ENCODE measurements at places on chromosomes 3 and 15.
A peak's percentile ranks its signal among the peaks of the same experiment; 100 is the strongest.

GRCh38 chr3:148604270-148605085, 93.2 kb upstream of the AGTR1 start:
- DNase-seq = peak; percentile 13

DNA sequence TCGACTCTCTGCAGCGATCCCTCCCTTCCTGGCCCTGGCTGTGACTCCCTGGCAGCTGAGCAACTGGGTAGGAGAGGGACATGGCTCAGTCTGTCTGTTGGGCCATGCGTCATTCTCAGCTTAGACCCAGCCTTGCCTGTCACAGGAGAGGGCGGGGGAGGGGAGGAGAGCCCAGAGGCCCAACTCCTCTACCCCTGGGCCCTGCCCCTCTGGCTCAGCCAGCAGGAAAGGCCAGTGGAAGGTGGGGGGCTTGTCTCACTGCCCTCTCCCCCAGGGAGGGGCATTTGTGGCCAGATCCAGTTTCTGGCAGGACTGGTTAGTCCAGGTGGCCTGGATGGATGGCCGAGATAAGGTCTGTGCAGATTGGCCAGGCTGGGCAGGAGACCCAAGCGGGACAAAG, 31.6 kb downstream of the DNAJB8 start:
- peak; percentile 42 for DNase-seq

DNA sequence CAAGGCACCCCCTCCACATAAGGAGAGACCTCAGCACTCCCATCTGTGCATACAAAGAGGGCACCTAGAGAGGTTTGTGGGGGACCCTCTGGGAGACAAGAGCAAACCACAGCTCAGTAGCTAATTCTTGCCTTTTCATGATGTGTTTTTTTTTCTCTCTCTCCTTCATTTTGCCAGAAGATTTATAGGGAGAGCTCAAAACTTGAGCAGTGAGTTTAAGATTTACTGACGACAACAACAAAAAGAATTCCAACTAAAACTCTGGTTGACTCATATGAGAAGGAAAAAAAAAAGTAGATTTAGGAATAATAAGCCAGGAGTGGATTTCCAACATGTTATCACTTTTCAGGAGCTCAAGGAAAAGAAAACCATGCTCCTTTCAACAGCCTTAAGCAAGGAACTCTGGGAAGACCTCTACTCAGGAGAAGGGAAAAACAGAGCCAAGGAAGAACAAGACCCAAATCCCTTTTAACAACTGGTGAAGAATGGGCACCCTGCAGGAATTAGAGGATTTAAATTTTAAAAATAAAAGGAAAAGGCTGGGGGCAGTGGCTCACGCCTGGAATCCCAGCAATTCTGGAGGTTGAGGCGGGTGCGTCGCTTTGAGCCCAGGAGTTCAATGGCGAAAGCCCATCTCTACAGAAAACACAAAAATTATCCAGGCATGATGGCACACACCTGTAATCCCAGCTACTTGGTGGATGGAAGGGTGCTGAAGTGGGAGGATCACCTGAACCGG, 58.2 kb upstream of the RAD18 start:
- DNase-seq = no peak

- DNase-seq = no peak
These were observed 106.8 kb upstream of the SLC7A14 start for GRCh38 chr3:170692720-170693119.

- no peak for DNase-seq
These were observed 113.3 kb downstream of the IQSEC1 start for GRCh38 chr3:12959838-12960378.

- DNase-seq = no peak
These were observed 16.4 kb downstream of the HEG1 start for GRCh38 chr3:125039131-125040100.

GRCh38 chr3:139758654-139759291, 81.0 kb upstream of the NMNAT3 start:
- DNase-seq = no peak

- DNase-seq = no peak
These were observed 158.4 kb upstream of the CCDC54 start for GRCh38 chr3:107218864-107219269.

DNA sequence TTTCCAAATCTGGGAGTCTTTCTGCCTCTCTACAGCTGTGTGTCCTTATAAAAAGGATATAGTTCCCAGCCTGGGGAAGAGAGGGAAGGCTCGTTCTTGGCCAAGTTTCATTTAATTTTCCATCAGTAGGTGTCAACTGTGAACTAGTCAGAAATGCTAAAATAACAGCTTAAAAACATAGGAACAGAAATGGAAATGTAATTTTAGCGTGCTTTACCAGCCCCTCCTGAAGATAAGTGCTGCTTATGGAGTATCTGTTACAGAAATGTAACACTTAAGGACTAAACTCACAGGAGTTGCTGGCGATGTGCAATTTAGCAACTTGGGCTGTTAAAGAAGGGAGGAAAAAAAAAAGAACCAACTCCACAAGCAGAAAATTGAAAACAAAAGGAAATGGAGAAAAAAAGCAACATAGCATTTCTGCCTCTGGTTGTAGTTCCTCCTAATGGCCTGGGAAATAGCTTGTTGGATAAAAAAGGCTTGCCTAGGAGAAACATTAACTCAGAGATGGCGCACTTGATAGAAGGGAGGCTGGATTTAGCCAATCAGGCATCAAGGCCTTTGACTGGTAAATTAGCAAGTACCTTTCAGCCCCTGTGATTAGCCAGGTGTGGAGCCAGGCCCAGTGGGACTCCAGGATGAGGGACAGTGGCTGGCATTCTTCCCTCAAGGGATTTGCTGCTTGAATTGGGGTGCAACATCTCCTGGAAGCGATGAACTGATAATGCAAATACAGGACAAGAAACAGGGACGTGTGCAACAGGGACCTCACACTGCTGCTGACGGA, 84.3 kb downstream of the RPLP1 start:
- DNase-seq = no peak

- DNase-seq = no peak
These were observed 12.2 kb downstream of the MUC20 start for GRCh38 chr3:195732940-195733339.

DNA sequence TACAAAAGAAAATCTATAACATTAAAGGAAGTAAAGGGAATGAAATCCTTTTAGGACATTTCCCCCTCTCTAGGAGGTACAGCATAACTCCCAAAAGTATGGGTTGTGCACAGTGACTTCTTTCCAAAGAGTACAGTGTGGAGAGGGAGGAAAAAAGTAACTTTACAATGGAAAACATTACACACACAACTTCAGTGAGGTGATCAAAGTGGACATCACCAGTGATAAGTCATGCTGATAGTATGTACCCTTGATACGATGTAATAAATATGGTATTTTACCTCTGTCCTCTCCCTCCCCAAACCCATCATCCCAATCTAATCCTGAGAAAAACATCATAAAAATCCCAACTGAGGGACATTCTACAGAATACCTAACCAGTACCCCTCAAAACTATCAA, 10.8 kb downstream of the PLD1 start:
- DNase-seq = no peak

DNA sequence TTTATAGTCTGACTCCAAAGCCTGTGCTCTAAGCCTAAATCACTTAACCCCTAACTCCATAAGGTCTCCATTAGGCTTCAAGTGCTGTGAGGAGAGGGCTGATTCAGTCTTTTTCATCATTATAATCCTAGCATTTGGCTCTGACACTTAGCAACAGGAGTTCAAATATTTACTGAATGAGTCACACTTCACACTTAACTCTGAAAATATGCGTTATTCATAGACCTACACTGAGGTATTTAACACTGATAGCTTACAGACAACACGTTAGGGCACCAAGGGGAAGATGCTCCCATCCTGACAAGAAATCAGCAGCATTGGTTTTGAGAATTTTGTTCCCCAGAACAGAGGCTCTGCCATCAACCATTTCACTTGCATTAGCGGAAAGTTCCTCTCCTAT, 53.5 kb downstream of the MSL2 start:
- peak; percentile 55 for DNase-seq

- DNase-seq = no peak
These were observed 60.1 kb upstream of the GALNT15 start for GRCh38 chr3:16114429-16114828.

- DNase-seq = no peak
These were observed 397.5 kb downstream of the ZIC4 start for GRCh38 chr3:147008886-147009285.

DNA sequence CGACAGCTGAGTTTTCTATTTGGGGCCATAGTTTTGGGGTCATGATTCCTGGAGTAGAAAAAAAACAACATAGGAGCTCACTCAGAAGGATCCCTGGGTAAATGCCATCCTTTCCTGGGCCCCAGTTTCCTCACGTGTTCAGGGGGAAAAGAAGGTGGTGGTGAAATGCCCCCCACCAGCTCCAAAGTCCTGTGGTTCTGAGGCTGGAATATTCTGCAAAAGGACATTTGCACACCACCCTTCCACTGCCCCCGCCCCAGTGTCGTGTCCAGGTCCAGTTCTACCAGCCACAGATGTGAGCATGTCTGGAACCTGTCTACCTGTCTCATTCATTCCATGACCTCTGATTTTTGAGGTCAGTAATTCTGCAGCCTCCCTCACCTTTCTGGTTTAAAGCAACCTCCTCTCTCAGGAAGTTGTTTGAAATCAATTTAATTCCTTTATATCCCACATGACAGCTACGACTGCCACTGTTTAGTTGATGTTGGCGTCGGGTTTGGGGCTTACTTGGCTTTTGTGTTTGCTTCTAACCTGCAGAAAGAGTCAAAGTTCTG, 82.1 kb downstream of the SMAD3 start:
- no peak for DNase-seq

GRCh38 chr3:127389420-127389819, 101.6 kb upstream of the PRR20G start:
- no peak for DNase-seq

- no peak for DNase-seq
These were observed 5.2 kb upstream of the ZXDC start for GRCh38 chr3:126480861-126481260.

DNA sequence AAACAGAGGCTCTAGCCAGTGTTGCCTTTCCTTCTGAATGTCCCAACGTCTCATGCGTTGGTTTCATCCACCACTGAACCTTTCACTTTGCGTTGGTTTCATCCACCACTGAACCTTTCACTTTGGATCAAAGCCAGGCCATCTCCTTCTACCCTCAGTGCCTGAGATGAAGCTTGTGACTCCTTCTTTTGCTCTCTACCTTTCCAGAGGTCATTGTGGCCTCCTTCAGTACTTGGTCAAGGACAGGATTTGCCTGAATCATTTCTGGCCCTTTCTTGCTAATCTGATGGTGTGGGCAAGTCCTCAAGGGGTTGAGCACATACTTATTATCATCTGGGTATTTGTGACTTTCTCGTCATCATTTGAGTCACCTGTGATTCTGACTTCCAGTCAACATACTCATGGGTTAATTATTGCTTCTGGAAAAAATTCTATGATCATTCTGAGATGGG, 50.0 kb downstream of the SELENOT start:
- no peak for DNase-seq

GRCh38 chr3:74409066-74409465, 205.4 kb downstream of the CNTN3 start:
- no peak for DNase-seq

GRCh38 chr3:195571361-195571760, 12.4 kb downstream of the APOD start:
- DNase-seq = no peak

GRCh38 chr15:61841466-61841865, 218.8 kb downstream of the VPS13C start:
- no peak for DNase-seq

DNA sequence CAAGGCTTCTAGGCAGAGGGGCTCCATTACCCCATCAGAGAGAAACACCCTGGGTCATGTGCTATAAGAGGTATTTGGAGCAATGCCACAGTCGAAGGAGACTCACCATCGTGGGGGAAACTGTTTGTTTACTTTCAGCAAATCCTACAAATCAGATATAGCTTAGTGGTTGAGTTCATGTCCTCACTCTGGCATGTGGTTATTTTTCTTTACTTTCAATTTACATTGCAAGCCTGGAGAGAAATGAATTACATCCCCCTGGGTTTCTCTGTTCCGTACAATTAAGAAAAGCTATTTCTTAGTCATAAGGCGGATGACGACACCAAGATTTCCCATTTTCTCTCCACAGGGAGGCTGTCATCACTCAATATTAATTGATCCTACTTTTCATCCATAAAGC, 36.9 kb downstream of the RFTN1 start:
- DNase-seq = peak; percentile 51

GRCh38 chr3:48915296-48915695, 3.3 kb upstream of the ARIH2 start:
- DNase-seq = peak; percentile 49

- no peak for DNase-seq
These were observed 52.9 kb downstream of the BCHE start for GRCh38 chr3:165784337-165784736.

DNA sequence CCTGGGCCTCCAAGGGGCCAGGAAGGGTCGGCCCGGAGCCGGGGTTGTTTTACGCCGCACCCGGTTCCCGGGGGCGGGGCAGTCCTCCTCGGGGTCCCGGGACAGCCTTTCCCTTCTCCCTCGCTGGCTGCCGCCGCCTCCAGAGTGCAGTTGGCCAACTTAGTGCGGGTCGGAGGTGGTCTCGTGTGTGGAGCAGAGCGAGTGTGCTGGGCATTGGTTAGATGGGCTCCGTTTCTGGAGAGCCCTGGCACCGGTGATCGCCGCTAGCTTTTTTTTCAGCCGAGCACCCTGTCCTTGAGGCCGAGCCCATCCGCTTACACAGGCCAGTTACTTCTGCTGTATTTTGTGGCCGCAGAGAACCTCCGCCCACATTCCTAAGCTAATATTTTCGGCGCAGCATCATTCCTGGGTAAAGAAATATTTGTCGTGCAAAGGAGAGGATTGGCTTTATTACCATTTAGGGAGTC, 585 bp downstream of the KIF23 start:
- DNase-seq = peak; percentile 69

DNA sequence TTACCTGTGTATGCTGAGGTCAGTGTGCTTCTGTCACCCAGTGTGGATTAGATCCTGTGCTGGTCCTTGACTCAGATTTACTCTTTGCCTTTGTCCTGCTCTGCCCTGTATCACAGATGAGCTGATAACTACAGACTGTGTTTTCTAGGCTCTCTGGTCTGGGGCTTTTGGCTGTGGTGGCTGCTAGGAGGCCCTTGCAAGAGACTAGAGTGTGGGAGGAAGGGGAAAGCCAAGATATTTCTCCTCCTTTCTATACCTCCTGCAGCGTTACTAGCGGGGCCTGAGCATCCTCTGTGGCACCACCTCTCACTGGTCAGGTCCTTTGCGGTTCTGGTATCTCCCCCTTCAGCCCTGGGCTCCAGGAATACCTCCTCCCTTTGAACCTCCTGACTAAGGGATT, 282.3 kb upstream of the TBC1D5 start:
- DNase-seq = no peak

DNA sequence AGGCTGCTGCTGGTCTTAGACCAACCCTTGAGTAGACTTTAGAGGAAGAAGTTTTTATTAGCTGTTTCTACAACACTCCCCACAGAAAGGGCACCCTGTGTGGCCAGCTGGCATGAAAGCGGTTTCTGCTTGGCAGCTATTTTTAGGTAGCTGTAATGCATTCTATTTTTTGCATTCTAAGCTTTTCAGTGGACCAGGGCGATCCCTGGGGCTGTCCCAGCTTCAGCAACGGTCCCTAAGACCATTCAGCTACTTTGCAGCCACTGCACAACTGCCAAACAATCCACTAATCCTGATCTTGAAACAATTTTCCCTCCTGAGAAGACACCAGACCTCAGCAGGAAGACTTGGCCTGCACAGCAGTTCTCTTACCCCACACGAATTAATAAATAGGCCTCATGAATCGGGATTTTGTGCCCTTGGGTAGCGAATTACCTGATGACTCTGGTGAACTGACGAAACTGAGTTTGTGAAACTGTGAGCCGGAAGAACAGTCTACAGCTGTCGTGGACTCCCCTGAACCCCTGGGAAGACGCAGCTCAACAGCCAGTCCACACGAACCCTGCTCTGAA, 14.6 kb upstream of the TFRC start:
- no peak for DNase-seq

Data from hepatocyte (in vitro differentiated cells).